ENCODE measurements at places on chromosomes 16 and 17.
A peak's percentile ranks its signal among the peaks of the same experiment; 100 is the strongest.

DNA sequence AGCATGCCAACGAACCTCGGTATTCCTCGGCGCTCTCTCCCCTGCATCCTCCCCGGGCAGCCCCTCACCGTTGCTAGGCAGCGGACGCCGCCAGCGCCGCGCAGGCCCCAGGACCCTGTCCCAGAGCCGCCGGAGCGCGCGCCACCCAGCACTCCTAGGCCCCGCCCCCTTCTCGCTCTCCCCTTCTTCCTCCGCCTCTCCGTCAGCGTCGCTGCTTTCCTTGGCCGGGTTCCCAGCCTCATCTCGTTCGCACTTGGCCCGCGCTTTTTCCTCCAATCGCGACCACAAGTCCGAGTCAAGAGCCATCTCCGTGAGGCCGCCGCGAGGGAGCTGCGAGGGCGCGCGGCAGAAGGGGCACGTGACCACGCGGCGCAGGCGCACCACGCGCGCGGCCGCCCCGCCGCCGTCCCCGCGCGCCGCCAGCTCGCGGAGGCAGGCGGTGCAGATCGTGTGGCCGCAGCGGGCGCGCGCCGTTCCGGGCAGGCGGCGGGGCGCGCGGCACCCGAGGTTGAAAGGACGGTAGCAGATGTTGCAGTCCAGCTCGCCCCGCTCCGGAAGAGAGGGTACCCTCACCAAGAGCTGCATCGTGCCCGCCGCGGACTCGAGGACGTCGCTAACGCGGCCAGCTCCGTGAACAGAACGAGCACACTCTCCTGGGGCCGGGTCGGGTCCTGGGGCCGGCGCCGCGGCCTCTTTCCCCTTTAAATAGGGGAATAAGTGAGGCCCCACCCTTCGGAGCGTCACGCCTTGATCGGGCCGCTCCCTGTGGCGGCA is at the start of gene RNF227:
TSS of gene RNF227 (minus strand) at position 679 of the 774 bp plus-strand sequence. CDS start at position 585, 94 bp downstream.
- DNase-seq, result peak; percentile 83

DNA sequence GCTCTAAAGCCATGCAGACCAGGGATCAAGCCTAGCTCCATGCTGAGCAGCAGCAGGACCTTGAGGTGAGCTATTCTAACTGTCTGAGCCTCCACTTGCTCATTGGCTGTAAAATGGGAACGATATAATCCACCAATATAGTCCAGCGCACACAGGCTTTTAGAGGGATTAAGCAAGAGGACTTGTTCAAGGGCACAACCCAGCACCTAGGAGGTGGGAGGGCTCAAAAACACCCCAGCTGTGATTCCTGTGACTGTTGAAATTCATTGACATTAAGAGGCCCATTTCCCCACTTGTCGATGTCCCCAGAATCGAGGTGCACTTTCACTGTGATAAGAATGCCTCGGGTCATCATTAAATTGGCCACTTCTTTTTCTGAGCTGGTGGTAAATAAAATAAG is 4.1 kb downstream of the USH1G start:
- DNase-seq, result no peak

GRCh38 chr17:32819035-32819434 is 57.9 kb downstream of the MYO1D start:
- DNase-seq, result no peak

DNA sequence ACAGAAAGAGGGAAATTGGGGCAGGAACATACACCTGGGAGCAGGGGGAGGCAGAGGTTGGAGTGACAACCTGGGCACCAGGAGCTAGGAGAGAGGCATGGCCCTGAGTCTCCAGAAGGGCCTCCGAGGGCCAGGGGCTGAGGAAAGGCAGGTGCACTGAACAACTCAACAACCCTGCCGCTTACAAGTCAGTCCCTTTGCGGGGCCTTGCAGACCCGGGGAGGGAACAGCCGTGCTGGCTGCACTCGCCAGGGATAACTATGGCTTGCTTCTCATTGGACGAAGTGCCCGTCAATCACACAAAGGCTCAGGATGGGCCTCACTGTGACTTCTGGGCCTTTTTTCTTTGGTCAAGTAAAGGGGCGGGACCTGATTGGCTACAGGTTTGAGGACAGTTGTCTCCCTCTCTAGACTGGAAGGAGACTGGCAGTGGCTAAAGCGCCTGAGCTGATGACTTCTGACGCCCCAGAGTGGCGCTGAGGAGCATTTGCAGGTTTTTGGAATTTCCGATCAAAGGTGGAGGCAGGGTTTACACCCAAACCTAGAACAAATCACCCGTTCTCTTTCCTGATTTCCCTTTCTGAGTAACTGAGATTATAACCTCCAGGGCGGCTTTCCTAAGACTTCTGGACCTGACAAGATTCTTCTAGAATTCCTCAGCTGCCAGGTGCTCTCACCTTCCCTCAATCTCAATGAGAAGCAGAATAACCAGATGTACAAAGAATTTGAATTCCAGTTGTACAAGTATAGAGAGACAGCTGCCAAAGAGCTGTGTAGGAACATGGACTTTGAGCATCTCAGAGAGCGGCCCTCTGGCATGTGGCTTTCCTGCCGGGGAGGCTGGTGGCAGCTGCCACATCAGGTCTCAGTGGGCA is 27.6 kb upstream of the ST6GALNAC2 start:
- no peak for DNase-seq

GRCh38 chr17:43756201-43756600 is 2.4 kb downstream of the SOST start:
- no peak for DNase-seq

DNA sequence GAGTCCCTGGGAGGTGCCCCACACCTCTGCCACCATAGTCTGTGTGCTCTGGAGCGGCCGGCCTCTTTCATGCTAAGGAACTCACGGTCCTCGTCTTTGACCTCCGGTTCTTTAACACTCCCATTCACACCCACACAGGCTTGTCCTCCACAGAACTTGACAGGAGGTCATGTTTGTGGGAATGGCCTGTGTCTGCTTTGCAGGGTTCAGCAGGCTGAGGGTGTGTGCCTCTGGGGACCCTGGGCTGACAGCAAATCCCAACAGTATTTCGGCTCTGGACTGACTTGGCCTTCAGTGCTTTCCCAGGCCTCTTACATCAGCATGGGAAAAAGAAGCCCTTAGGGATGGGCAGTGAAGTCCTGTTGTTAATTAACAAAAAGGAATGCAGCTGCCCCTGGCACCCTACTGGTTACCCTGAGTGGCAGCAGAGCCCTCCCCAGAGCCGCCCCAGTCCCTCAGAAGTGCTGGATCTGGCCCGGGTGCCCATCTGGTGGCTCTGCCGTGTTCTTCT is 35.4 kb upstream of the ADORA2B start:
- DNase-seq, result peak; percentile 29

All from Calu3 (cell line).